ENCODE measurements at places on chromosomes 5 and 9.

DNA sequence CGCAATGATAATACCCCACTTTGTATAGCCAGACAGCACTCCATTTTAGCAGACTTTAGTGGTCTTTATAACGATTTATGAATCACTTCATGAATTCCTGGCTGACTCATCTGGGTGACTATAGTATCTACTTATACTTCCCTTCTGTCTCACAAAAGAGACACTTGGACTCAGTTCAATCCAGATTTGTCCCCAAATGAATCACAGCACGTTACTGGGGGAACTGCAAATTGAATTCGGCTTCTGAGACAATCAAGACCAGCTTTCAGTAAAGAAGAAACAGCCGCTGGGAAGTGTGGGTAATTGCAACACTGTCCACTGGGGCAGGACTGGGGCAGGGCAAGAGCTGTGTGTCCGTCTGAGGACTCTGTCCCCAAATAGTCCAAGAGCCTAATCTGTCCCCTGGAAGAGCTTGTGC lies 337.3 kb upstream of the RFX3 start:
- no peak for DNase-seq

DNA sequence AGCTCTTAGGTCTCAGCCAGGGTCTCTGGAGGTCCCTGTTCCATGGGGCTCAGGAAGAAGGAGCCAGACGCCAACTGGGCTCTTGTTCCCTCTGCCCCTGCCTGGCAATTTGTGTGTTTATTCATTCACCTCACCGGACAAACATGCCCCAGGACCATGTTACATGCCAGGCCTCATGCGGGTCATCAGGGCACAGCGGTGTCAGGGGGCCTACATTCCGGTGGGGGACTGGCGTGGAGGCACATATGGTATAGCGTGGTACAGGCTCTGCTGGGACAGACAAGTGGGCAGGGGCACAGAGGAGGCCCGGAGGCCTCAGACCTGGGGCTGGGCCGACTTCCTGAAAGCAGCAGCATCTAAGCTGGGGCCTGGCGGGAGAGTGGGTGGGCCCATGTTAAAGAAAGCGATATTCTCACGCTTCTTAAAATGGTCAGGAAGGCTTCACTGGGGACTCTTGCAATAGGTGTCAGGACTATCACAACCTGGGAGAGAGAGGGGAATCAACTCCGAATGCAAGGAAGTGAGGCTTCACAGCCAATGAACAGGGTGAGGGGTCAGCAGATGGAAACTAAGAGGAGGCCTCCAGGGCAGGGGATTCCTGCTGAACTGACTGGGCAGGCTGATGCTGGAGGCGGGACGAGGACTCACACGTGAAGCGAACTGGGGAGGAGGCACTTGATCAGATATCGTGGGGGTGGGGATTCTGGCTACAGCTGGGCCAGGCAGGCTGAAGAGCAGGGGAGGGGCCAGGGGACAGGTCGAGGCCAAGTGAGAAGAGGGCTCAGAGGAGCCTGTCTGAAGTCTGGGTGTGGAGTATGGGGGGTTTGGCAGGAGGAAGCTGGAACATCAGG lies 41.9 kb downstream of the NCS1 start:
- no peak for DNase-seq

GRCh38 chr5:134255418-134256150 lies 29.7 kb upstream of the PPP2CA start:
- no peak for DNase-seq

GRCh38 chr5:177471610-177472356 lies 1.7 kb downstream of the DBN1 start:
- no peak for DNase-seq

DNA sequence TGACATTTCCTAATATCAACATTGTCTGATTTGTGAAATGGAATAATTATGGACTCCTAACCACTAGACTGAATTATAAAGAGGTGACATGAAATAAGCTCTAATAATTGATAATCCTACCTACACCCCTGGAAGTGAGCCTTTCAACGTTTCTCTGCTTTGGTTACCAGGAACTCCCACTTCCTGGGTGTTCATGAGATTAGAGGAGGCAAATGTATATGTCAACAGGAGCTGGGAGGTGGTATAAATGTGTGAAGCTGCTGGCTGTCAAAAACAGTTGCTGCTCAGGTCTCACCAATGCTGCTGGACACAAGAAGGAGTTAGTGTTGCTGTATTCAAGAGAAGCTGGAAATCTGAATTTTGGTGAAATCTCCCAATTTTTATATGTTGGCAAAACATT lies 96.8 kb downstream of the CAMK4 start:
- DNase-seq, result no peak

DNA sequence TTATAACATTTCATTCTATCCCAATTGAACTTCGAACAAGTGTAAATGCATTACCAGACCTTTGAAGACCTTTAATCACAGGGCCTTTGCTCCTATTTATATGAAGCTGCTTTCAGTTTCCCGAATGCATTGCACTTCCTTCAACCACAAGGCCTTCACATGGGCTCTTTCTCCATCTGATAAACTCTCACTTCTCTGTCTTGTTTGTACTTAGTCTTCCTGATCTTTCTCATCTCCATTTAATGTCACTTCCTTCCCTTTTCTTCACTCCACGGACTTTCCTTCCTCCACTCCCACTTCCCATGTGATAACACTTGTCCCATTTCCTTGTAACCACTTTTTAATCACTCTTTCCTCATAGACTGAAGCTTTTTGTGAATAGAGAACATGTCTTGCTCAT lies 74.3 kb upstream of the TNC start:
- no peak for DNase-seq

- DNase-seq, result no peak
These were observed 28.0 kb upstream of the POMT1 start for GRCh38 chr9:131474711-131475110.

DNA sequence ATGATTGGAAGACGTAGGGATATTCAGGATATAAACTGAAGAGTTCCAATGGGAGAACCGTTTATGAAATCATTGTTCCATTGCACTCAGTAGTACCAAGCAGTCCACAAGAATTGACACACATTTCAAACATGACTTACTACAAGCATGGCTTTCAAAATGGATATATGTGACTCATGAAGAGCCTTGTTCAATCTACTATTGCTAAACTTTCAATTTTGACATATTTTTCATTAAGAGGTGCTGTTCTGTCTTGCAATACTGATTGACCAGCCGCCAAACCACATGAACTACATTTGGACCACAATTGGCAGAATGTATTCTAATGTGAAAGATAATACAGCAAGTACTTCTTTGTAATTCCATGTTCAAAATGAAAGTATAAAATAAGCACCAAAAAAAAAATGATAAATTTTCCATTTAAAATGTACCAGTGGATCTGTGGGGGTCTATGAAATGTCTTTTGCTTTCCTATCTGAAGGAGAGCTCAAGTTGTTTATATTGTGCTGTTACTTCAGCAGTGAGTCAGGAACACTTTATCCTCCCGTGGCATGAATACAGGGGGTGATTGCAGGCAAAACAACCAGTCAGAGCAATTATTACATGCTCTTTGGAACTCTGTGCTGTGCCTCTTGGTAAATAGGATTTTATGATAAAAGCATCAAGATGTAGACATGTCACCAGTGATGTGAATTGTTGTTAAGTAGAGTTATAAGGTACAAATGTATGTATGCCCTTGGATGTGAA lies 366.0 kb downstream of the ARRDC3 start:
- no peak for DNase-seq

GRCh38 chr5:38899936-38900335 lies 54.1 kb downstream of the OSMR start:
- DNase-seq, result no peak

DNA sequence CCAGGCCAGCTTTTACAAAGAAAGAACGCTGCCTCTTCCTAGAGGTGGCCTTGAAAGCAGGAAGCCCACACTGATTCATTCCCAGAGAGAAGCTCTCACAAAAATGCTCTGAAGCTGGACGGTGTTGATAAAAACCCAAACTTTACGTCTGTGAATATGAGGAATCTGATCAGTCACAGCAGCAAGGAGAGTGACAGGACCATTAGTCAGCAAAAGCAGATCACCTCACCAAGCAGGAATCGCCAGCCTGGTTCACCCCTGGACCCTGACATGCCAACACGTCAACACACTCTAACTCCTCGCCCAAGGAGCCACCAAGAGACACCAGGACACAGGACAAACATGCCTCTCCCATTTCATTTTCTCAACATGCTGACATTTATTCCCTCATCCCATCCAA lies 70.6 kb upstream of the ZNF622 start:
- DNase-seq, result no peak

Measured in hypothalamus (tissue), 51 donors.